Esophagus squamous epithelium (tissue), 5 donors: ENCODE measurements at places on chromosomes 1 and 21.

- no peak for DNase-seq
These were observed 27.7 kb upstream of the AJAP1 start for GRCh38 chr1:4626560-4627319.

- DNase-seq: no peak
These were observed 671 bp downstream of the KIF26B start for GRCh38 chr1:245155272-245156040.

- DNase-seq: no peak
These were observed 417.9 kb downstream of the PTBP2 start for GRCh38 chr1:97139512-97139911.

DNA sequence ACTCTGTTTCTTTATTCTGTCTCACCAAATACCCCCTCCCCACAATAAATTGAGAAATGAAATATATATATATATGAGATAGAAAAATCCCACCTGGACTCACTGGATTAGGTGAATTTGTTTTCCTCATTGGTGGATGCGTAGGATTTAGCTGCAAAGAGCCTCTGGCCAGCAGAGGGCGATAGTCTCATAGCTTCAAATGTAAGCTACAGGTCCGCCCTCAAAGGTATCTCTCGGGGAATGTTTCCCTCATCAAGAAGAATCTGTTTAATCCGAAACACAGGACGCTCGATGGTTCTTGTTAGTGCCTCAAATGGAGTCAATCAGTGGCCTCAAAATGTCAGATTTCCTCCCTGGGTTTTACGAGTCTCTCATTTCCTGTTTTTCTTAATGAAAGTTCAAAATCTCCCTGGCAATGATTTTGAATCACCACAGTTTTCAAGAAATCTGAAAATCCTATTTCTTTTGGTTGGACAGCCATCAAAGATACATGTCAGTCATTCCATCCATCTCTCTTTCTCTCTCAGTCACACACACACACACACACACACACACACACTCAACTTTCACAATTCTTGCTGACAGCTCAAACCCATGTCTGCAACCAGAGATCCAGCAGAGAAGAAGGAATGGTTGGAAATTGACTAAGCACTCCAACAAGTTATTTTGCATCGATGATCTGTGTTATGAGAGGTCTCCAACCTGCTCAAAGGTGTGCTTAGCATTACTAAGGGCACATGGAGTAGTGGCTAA is 13.9 kb upstream of the CAMK1G start:
- DNase-seq: no peak

DNA sequence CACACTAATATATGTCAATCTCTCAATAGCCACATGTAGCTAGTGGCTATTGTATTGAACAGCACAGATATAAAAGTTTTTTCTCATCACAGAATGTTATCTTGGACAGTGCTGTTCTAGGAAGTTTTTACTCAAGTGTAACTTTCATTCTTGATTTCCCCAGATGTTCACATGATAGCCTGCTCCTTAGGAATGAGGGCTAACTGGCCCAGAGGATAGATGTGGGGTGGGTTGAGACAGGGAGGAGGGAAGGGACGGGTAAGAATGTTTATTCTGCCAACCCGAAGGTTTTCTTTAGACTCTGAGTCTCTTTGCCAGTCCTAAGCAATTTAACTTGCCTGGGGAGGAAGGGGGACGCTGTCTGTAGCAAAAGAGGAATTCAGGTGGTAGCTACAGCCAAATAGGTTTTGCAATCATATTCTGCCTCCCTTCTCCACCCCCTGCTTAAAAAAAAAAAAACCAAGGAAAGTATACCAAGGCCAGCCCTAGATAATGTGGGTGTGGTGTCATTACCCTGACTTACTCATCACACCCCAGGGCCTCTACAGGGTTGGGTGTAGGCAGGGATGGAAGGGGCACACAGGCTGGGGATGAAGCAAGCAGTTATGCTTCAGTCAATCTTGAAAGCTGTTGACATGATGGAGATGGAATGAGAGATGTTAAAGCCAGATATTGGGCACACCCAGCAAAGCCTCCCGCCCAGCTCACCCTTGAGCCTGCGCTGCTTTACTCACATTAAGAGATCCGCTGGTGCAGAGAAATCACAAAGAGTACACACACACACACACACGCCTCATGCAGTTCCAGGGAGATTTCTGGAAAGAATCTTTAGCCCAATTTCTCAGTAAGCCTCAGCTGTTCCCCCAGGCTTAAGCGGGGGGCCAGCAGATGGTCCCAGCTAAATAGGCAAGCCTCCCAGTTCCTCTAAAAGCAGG is 59.9 kb downstream of the PLXNA2 start:
- no peak for DNase-seq
